ENCODE measurements at places on chromosomes 2 and 18.

DNA sequence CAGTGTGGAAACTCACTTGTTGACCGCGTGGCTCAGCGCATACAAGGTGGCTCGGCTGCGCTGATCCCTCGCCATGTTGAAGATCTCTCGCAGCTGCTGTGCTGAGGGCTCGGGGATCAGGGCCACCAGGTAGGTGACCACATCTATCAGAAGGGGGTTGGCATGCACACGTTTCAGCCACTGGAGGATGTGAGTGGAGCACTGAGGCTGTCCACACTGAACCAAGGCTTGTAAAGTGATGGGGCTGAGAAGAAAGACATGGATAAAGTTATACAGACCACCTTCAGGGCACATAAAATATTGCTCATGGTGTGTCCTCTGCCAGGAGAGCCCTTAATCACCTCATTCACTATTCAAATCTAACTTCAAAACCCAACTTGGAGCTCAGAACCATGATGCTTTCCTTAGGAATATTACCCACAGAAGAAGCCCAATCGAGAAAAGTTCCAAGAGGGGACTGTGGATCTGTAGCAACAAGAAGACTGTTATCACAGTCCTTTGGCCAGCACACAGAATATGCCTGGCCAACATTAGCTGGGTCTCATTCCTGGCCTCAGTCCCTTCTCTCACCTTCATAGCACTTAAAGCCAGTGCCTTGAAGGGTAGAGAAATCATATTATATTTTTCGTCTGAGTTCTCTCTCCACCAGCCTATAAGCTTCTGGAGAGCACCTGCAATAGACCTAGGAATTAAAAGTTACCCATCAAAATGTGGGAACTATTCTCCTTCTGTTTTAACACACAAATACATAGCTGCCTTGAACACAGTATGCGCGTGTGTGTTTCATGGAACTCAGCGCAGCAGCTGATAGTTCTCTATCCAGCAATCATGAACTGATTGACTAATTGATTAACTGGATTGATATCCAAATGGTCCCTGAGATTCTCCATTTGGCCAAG lies 11.3 kb downstream of the APOB start:
- DNase-seq, result no peak

- no peak for DNase-seq
These were observed 174.4 kb upstream of the ERBB4 start for GRCh38 chr2:212712991-212713390.

- DNase-seq, result no peak
These were observed 7.8 kb downstream of the SCYGR2 start for GRCh38 chr2:227606476-227606875.

DNA sequence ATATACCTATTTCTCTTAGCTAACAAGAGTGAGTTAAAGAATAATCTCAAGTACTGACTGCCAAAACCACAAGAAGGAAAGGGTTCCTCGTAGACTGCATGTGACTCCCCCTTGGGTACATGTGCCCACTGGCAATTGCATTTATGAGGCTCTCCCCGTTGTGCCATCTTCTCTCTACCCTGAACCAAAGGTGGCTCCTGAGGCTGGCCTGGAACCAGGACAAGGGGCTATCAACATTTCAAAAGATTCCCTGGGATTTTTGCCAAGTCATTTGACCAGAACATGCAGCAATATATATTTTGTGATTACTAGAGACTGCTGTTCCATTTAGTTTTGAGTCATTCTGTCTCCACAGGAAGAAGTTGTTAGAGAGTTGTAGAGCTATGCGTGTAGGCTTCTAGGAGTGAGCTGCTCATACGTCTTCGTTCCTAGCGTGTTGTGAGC lies 45.8 kb downstream of the LAMA3 start:
- DNase-seq, result peak; percentile 51

GRCh38 chr2:19559596-19560240 lies 201.3 kb upstream of the OSR1 start:
- DNase-seq, result no peak

DNA sequence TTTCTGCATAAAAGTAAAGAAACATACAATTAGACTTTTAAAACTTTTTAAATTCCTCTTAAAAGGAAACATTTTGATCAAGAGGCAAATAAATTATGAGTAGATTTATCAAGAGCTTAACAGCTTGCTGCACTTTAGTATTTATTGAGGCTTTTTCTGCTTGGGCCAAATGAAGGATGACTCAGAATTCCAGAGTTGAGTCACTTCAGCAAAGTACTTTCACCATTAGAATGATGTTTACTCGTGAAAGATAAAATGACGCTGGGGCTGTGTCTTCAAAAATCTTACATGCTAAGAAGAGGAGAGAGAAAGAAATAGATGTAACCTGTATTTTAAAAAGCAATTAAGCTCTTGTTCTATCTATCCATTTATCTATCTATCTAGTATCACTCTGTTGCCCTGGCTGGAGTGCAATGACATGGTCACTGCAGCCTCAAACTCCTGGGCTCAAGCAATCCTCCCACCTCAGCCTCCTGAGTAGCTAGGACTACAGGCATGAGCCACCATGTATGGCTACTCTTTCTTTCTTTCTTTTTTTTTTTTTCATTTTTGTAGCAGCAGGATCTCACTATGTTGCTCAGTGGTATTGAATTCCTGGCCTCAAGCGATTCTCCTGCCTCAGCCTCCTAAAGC lies 75.3 kb upstream of the RIOK3 start:
- peak; percentile 31 for DNase-seq

DNA sequence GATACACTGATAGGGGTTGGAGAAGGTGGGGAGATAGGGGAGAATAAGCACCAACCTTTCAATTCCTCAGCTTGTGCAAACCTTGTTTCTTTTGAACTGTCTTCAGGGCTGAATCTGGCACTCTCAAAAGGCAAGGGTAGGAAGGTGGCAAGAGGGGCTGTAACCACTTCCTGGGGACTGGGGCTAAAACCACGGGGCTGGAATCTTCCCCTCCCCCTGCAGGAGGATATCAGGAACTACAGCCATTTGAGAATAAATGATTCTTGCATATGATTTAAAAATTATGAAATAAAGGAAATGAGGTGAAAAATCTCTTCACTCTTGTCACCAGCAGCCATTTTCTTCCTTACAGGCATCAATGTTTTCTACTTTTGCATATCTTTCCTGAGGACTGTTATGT lies 50.8 kb downstream of the ATOH8 start:
- peak; percentile 11 for DNase-seq

- DNase-seq, result no peak
These were observed 84.2 kb upstream of the FBXO11 start for GRCh38 chr2:47990503-47990902.

All from LoVo (cell line).